ENCODE measurements at places on chromosomes 3 and 15.
A peak's percentile ranks its signal among the peaks of the same experiment; 100 is the strongest.

- DNase-seq: no peak
Measured at GRCh38 chr3:48268936-48269561, 28.1 kb downstream of the ZNF589 start.

- DNase-seq: no peak
Measured at GRCh38 chr3:40298075-40298474, 11.4 kb upstream of the EIF1B start.

GRCh38 chr3:42430781-42431532 lies 20.5 kb upstream of the LYZL4 start:
- no peak for DNase-seq

- peak; percentile 82 for DNase-seq
Measured at GRCh38 chr3:52240059-52240885, 1.3 kb upstream of the TWF2 start.

- no peak for DNase-seq
Measured at GRCh38 chr15:92012881-92013280, 159.4 kb downstream of the SLCO3A1 start.

GRCh38 chr15:96047255-96047931 lies 283.1 kb upstream of the NR2F2 start:
- no peak for DNase-seq

DNA sequence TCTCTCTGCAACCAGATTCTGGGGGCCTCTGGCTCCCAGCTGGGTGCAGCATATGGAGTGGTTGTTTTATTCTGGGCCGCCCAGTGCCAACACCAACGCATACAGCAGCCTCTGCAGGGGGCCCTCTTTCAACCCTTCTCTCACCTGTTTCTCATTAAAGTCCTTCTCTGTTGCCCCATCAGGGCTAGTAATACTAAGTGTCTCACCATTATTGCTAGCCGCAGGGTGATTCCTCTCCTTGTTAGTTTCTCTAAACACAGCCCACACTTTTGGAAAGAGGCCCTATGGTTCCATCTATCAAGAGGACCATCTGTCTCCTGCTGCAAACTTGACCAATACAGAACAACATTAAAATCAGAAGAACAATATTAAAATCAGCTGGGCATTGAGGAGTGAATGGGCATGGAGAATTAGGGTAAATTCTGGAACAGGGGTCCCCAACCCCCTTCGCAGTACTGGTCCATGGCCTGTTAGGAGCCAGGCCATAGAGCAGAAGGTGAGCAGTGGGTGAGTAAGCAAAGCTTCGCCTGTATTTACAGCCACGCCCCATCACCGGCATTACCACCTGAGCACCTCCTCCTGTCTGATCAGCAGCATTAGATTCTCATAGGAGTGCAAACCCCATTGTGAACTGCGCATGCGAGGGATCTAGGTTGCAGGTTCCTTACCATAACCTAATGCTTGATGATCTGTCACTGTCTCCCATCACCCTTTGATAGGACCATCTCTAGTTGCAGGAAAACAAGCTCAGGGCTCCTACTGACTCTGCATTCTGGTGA lies 36.5 kb downstream of the ALS2CL start:
- no peak for DNase-seq

GRCh38 chr15:83292317-83292716 lies 7.9 kb upstream of the BNC1 start:
- DNase-seq: no peak

DNA sequence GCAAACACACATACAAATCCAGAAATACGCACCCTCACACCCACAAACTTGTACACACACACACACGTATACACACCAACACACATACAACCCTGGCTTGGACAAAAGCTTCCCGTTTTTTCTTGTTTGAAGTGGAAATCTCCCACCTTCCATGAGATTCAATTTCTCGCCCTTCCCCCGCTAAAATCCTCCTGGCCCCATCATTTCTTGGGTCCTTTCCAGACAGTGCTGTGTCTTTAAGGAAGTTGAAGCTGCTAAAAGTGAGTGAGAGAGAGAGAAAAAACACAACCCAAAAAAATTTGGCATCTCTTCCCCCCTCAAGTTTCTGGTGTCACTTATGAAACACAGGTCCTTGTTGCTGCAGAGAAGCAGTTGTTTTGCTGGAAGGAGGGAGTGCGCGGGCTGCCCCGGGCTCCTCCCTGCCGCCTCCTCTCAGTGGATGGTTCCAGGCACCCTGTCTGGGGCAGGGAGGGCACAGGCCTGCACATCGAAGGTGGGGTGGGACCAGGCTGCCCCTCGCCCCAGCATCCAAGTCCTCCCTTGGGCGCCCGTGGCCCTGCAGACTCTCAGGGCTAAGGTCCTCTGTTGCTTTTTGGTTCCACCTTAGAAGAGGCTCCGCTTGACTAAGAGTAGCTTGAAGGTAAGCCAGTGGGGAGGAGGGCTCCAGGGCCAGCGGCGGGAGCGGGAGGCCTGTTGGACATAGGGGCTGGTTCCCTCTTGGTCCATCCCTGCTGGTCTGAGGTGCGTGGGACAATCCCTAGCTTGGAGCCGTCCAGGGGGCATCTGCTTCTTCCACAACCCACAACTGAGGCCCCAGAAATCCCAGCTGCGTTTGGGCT lies at the start of gene ISLR:
ISLR (plus strand) TSS at position 331 of the 839 bp plus-strand sequence. CDS start 1,149 bp downstream, outside the sequence.
- no peak for DNase-seq

GRCh38 chr3:120162400-120162799 lies 68.2 kb upstream of the GSK3B start:
- DNase-seq: no peak

- DNase-seq: no peak
Measured at GRCh38 chr3:103055021-103055520, 620.3 kb downstream of the ZPLD1 start.

DNA sequence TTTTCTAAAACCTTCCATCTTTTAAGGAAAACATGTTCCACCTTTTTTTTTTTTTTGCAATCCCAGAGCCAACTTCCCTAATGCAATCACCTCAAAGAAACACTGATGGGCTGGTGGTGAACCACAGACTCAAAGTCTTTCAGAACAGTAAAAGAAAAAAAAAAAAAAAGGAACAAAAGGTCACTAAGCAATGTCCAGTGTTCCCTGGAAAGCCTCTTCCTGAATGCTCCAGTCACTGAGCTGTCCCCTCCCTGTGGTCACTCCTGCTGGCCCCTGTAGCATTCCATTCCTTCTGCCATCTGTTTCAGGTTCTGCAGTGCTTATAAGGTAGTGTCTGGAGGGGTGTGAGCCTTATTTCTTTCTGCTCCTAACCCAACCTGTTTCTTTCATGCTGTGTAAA lies 53.3 kb downstream of the AAGAB start:
- DNase-seq: no peak

DNA sequence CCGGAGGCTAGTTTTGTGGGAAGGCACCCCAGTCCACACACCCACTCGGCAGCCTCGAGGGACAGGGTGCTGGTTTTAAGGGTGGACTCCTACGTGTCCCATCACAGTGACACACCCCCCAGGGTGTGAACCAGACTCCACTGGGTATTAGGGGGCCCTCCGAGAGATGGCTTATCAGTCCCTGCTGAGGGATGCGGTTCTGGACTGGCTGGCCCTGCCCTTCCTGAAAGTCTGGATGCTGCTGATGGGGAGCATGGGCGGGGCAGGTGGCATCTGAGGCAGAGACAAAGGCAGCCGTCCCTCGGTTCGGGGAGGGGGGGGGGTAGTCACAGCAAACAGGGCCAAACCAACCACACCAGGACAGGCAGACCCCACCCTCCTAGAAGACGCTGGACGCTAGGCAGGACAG lies 939 bp upstream of the ULK3 start:
- DNase-seq: no peak

DNA sequence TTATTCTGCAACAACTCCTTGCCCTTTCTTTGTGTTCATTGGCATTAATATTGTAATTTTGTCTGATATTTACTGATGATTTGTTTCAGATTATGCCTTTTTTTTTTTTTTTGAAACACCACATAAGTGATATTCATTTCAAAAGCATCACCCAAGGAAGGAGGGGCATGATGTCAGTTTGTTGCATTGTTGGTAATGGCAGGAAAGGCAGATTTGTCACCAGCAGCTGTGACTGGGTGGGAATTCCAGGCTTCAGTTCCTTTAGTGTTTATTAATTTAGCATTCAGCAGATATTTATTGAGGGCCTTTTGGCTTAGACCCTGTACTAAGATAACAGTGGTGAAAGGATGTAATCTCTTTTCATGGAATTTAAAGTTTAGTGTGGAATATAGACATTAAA lies 19.5 kb downstream of the SENP2 start:
- DNase-seq: no peak

DNA sequence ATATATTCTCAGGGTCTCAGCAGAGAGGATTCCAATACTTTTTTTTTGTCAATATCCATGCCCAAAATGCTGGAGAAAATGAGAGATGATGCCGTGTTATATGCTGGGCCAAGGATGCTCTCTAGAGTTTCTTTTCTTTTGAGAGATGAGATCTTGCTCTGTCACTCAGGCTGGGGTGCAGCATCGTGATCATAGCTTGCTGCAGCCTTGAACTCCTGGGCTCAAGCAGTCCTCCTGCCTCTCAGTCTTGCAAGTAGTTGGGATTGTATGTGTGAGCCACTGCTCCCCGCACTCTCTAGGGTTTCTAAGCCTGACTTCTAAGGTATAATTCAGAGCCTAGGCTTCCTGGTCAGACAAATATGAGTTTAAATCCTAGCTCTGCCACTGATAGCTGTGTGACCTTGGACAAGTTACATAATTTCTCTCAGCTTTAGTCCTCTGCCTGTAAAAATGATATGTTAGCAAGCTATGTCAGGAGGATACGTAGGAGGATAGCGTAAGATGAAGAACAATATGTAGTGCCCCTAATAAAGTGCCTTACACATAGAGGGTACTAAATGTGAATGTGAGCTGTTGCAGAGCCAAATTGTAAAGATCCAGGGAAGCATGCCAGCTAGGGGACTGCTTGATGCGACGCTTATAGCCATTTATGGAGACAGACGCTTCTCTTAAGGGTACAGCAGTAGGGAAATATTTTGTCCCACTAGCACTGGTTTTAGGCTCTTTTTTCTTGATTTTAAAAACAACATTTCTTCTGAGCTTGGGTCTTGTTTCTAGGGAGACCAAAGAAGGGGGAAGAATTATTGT lies 7.4 kb downstream of the STARD9 start:
- no peak for DNase-seq

- no peak for DNase-seq
Measured at GRCh38 chr15:100686725-100687473, 84.5 kb downstream of the ASB7 start.

- peak; percentile 76 for DNase-seq
Measured at GRCh38 chr3:171311784-171312183, 148.4 kb downstream of the TNIK start.

DNA sequence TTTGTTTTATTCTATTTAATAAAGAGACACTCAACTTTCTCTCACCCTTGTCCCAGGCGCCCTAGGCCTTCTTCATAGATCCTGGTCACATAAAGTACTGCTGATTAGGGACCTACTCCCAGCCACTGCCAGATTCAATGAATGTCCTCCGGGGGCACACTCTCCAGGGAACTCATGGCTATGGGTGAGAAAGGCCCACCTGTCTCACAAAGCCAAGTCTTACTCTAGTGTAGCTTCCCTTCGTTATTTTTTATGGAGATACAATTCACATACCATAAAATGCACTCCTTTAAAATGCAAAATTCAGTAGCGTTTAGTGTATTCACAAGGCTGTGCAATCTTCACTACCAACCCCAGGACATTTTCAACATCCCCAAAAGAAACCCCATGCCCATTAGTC lies 87.8 kb downstream of the ADCY5 start:
- no peak for DNase-seq

GRCh38 chr3:131553495-131554247 lies 50.9 kb upstream of the MRPL3 start:
- no peak for DNase-seq

DNA sequence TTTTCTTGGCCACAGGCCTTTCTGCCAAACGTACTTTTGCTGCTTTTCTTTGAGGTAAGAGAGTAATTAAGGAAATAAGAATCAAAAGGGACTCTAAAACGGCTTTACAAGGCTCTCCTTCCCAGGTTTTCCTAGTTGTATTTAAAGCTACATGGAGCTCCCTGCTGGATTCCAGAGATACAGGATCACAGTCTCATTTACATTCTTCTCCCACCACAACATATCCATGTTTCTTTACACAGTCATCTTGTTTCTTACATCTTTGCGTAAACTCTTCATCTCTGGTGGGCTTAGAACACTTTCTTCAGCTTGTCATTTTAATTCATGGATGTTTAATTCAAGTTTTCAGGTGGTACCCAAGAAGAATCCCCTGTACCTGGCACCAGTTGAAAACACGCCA lies 117.6 kb upstream of the BFSP2 start:
- no peak for DNase-seq

- no peak for DNase-seq
Measured at GRCh38 chr3:13106308-13107001, 33.2 kb upstream of the IQSEC1 start.

GRCh38 chr3:111751961-111752360 lies 107.1 kb upstream of the PHLDB2 start:
- no peak for DNase-seq

DNA sequence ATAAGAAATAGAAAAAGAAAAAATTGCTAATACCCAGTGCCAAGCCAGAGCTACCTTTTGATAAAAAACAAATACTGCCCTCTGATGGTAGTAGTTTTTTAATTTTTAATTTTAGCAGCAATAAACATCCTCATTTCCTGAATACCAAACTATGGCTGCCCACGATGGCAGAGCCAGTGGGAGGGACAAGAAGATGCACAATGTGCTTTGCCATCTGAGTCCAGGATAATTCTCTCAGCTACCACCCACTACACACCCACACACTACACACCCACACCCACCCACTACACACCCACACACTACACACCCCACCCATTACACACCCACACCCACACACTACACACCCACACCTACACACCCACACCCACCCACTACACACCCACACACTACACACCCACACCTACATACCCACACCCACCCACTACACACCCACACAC lies 17.8 kb downstream of the CEP19 start:
- DNase-seq: no peak

DNA sequence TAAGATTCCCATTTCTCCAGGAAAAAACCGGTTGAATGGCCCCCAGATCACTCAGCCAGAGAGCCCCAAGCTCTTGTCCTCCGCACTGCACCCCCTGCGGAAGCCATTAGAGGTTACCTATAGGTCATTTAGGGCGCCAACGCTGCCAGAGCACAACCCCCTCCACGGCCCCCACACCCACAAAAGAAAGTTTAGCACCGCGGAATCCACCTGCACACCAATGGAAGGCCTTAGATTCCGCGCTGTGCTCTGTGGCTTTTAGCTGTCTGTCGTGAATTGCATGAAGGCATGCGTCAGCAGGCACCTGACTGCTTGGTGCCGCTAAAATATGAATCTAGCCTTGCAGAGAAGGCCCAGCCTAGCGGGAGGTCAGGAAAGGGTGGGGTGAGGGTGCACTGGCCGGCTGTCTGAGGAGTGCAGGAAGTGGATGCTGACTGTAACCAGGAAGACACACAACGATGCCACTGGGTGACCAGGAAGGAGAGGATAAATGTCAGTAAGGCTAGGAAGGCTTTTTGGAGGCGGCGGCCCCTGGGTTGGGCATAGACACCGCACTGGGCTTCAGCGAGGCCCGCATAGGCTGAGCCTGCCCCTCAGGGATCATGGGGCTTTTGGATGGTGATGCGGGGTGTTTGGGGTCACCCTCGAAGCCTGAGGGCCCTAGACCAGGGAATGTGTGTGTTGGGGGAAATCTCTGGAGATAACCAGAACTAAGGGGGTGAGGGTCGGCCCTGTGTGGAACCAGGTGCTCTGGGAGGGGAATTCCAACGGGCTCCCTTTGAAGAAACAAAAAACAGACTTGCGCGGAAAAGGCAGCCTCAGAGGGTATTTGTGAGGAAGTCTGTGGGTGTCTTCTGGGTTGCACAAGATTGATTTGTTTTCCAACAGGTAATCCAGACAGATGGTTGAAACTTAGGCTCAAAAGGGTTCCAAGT lies 976 bp upstream of the NUP210 start:
- peak; percentile 65 for DNase-seq

GRCh38 chr3:51471775-51472652 lies 27.8 kb downstream of the DCAF1 start:
- DNase-seq: no peak
